ENCODE measurements at places on chromosomes 3 and 15. TPM values are rescaled to one million over a fixed set of nuclear protein-coding genes. Genes with fewer than 3 reads are reported as not detected.

FAM81A gene
- total RNA-seq, result 1.6 TPM

RARB gene
- 17.0 TPM for total RNA-seq

TLR9 gene
- 0.19 TPM for total RNA-seq

WWTR1 gene
- total RNA-seq, result 62.7 TPM

NANOGP8 gene
- not detected for total RNA-seq

ANKRD34C gene
- total RNA-seq, result not detected

PXYLP1 gene
- 12.3 TPM for total RNA-seq

LRTM1 gene
- not detected for total RNA-seq

SLC51B gene
- not detected for total RNA-seq

RCCD1 gene
- 14.8 TPM for total RNA-seq

SLC6A11 gene
- not detected for total RNA-seq

SEMA5B gene
- 0.72 TPM for total RNA-seq

FBXO22 gene
- 18.8 TPM for total RNA-seq

CPLX3 gene
- 31.0 TPM for total RNA-seq

ADPRH gene
- 10.2 TPM for total RNA-seq

FRMD4B gene
- total RNA-seq, result 32.9 TPM

STRA6 gene
- 0.20 TPM for total RNA-seq

DZIP1L gene
- total RNA-seq, result 3.7 TPM

GAP43 gene
- total RNA-seq, result 0.53 TPM

GOLGA8N gene
- total RNA-seq, result 10.9 TPM

CHL1 gene
- 90.2 TPM for total RNA-seq

SLCO2A1 gene
- 36.1 TPM for total RNA-seq

DUOXA2 gene
- not detected for total RNA-seq

FANCD2OS gene
- not detected for total RNA-seq

SCAMP5 gene
- total RNA-seq, result 4.5 TPM

TRH gene
- not detected for total RNA-seq

ZNF770 gene
- 38.7 TPM for total RNA-seq

CHDH gene
- 6.0 TPM for total RNA-seq

GABRR3 gene
- total RNA-seq, result not detected

SPATA12 gene
- total RNA-seq, result not detected

CNTN4 gene
- total RNA-seq, result 3.8 TPM

SYNPR gene
- 14.4 TPM for total RNA-seq

LMAN1L gene
- total RNA-seq, result 216 TPM

NPAP1 gene
- 0.03 TPM for total RNA-seq

REC114 gene
- 12.1 TPM for total RNA-seq

MRAS gene
- 298 TPM for total RNA-seq

EPHB1 gene
- total RNA-seq, result 1.5 TPM

GPR149 gene
- total RNA-seq, result not detected

CFAP20DC gene
- 0.28 TPM for total RNA-seq

TXNRD3 gene
- 7.1 TPM for total RNA-seq

UNC13C gene
- total RNA-seq, result 0.25 TPM

EPHA3 gene
- 6.5 TPM for total RNA-seq

CLSTN2 gene
- total RNA-seq, result 19.3 TPM

ZNF80 gene
- not detected for total RNA-seq

TGM4 gene
- not detected for total RNA-seq

CCR3 gene
- not detected for total RNA-seq

SERINC4 gene
- total RNA-seq, result 0.29 TPM

RPL39L gene
- 8.8 TPM for total RNA-seq

All from right cardiac atrium (tissue), 5 donors.